ENCODE measurements at places on chromosomes 4 and X.

DNA sequence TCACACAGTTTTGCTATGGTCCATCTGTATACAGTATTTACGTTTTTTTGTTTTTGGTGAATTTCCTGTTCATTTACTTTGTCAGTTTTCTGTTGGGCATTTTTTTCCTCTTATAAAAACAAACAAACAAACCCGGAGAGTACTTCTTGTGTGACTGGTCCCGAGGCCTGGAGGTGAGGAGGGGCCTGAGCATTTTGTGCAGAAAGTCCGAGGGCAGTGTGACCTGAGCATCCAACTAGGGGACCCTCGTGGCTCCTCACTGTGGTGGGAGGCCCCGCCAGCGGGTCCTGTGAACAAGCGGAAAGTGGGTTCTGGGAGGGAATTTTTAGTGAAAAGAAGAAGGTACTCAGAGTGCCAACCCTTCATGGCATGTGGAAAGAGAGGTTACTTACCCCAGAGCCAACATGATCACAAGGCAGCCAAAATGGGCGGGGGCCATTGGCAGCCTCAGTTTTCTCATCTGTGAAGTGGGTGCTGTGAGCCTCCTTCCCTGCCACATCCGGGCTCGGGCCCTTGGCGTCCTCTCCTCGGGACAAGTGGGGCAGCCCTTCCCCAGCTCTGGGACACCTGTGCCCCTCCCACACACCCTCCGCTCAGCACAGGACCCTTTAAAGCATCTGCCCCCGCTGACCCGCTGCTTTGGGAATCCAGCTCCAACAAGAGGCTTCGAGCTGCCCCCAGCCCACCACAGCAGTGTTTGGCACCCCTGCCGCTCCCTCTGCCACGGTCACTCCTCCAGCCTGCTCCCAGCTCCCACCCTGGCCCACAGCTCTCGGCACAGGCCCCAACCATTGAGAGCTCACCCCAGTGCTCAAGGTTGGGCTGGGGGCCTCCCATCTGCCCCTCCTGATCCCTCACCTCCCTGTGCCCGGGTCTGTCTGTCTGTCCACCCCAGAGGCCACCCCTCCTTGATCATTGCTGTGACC lies 22.8 kb upstream of the GPR78 start:
- DNase-seq = no peak

DNA sequence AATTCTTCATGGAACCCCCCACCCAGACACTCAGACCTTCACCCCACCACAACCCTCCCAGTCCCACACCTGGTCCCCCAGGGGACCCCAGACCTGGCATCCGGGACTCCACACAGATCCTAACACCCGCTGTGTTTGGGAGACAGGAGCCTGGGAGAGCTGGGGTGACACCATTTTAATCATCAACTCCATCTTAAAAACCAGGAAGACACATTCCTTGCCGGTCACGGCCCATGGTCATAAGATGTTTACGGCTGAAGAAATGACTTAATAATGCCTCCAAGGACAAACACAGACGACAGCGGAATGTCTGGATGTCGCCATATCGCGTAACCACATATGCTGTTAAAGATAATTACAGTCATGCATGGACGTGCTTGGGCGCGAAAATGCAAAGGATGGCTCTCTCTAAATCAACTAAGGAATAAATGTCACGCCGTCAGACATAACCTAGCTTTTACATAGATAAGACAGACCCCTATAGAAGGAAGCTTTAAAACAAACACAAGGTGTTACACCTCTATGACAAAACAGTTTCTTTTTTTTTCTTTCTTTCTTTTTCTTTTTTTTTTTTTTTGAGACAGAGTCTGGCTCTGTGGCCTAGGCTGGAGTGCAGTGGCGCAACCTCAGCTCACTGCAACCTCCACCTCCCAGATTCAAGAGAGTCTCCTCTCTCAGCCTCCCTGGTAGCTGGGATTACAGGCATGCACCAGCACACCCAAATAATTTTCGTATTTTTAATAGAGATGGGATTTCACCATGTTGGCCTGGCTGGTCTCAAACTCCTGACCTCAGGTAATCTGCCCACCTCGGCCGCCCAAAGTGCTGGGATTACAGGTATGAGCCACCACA lies 2.1 kb upstream of the DHRSX start:
- no peak for DNase-seq

- no peak for DNase-seq
These were observed 11.1 kb downstream of the TCEANC start for GRCh38 chrX:13664020-13664419.

GRCh38 chrX:108022491-108023089 lies 22.3 kb upstream of the VSIG1 start:
- DNase-seq = peak; percentile 2

DNA sequence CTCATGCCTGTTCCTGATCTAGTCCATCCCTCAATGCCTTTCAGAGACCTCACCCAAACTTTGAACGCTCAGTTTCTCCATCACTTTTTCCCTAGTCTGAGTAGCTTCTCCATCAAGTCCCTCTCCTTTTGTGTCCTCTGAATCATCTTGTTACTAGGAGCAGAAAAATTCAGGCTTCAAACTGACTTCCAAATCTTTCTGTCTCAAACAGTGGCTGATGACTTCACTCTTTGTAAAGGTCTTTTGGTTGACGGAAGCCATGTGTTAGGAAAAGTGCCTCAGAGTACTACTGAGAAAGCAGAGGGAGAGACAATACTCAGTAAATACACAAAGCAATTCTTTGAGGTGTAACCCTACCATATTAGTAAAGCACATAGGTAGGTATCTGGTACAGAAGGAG lies 65.7 kb upstream of the CAMK2D start:
- no peak for DNase-seq

GRCh38 chr4:24917076-24917856 lies 4.4 kb upstream of the CCDC149 start:
- no peak for DNase-seq

DNA sequence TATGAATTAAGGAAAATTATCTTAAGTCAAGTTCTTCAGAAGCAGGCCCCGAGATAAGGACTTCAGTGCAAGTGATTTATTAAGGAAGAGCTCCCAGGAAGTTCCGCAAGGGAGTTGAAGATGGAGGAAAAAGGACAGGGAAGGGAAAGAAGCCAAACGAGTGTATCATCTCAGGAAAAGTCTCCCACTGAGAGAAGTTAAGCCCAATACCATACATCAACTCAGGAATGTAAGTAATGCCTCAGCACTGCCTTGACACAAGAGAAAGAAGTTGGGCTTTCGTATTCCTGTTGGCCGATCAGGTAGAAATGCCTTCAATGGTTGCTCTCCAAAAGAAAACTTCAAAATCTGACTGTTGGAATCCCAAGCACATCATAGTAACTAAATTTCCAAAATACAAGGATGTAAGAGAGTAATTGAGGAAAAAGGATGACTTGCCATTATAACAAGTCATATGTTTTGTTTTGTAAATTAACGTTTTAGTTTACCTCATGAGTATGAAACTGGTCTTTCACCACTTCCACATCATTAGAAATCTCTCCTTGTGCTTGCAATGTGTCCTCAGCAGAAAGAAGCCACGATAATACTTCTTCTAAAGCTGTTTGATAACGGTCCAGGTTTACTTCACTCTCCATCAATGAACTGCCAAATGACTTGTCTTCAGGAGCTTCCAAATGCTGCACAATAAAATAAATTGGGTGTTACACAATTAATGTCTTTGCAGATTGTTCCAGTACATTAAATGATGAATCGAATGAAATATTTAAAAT lies 566.7 kb downstream of the DMD start:
- DNase-seq = no peak

DNA sequence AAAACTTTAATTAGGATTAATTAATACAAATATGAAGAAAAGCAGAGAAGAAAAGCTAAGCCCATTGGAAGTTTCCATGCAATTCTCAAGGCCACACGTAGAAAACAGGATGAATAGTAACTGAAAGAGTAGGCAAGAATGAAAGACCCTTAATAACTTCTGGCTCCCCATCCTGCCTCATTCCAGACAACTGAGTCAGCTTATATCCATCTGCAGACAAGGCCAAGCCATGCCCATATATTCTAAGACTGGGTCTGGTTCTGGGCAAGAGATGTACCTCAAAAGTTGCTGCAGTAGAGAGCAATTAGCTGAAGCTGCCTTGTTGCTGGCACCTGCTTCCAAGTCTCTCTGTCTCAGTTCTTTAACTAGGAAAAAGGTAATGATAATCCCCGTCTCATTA lies 244.1 kb downstream of the GPC3 start:
- no peak for DNase-seq

DNA sequence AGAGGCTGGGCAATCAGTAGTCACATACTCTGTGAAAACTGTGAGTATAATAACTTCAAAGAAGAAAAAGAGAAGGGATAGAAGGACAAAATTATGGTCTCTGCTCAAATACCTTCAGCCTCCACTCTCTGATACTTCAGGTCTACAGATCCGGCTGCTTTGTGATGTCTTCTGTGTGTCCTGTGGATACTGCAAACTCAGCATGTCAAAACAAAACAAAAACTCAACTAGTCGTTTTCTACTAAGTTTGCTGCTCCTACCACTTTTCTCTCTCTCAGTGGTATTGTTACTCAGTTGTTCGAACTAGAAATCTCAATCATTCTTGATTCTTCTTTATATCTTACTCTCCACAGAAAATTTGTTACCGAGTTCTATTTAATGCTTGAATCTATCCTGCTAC lies 202.4 kb upstream of the ANK2 start:
- no peak for DNase-seq

GRCh38 chr4:90002441-90003062 lies 107.9 kb downstream of the MMRN1 start:
- DNase-seq = no peak

DNA sequence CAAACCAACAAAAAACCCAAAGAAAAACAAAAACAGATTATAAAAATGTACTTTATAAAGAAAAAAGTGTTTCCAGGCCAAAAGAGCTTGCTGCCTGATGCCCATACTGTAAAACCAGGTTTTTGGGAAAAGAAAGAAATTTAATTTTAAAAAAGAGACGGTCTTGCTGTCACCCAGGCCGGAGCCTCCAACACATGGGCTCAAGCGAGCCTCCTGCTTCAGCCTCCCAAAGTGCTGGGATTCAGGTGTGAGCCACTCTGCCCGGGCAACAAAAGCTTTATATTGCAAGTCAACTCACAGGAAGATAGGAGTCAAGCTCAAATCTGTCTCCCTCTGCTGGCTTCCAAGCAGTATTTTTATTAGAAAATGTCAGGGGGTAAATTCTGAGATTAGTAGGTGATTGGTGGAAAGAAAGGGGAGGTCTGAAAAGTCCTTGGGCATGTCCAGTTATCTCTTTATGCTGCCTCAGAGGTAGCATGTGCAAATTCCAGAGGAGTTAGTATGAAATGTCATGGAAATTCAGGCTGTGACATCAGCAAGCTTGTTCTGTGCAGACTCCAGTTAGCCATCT lies 39.4 kb downstream of the MGST2 start:
- DNase-seq = peak; percentile 10

DNA sequence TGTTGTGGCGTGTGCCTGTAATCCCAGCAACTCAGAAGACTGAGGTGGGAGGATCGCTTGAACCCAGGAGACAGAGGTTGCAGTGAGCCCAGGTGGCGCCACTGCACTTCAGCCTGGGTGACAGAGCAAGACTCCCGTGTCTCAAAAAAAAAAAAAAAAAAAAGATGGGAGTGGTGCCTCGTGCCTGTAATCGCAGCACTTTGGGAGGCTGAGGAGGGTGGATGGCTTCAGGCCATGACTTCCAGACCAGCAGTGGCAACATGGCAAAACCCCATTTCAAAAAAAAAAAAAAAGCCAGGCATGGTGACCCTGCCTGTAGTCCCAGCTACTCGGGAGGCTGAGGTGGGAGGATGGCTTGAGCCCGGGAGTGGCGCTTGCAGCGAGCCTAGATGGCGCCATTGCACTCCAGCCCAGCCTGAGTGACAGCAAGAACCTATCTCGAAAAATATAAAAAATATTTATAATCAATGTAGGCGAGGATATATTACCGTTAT lies 27.0 kb downstream of the EIF2S3 start:
- peak; percentile 72 for DNase-seq

GRCh38 chr4:73434311-73434710 lies 1.7 kb upstream of the AFP start:
- no peak for DNase-seq

DNA sequence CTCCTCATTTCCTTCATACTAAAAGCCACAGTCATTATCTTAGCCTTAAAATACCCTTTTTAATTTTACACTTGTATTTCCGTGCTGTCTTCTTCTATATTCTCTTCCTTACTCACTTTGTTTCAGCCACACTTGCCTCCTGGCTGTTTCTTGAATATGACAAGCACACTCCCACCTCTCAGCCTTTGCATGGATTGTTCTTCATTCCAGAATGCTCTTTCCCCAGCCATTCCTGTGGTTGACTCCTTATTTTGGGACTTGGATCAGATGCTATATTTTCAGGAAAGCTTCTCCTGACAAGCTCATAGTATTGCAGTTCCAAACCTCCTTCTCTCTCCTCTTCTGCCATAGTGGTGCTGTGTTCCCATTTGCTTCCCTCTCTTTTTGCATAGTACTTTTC lies 291.3 kb downstream of the PDHA2 start:
- DNase-seq = no peak

DNA sequence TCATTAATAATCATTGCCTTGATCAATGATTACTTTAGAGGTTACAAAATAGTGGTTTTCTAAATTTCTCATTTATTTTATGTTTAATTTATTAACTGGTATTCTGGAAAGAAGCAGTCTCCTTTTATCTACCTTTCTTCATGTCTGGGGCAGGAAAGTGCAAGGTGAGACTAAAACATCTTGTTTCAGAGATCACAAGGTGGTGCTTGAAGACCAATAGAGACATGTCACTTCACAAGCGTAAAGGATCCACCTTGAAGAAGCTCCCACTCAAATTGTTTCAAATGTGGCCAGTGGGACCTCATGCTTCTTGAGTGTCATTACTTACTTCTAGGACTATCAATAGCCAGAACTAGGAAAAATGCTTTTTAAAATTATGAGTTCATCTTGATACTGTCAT lies 1568.7 kb downstream of the RPA4 start:
- DNase-seq = no peak

DNA sequence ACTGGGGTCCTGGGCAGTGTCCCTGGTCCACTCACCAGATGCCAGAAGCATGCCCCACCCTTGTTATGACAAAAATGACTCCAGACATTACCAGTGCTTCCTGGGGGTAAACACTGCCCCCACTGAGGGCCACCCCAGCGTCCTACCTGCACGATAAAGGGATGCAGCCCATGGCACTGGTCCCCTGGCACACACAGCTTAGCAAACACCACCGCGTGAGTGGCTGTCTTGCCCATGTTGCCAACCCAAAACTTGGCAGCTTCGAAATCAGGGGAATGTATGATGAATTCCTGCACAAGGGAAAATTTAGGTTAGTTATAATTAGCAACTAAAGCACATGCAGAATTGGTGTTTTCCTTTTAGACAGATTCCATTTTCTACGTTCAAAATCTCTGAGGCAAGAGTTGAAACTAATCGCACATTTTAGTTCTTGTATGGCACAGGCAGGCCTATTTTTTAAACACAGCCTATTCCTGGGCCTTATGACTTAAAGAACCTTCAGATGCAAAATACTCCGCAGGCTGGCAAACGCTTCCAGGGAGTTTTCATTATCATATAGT lies 30.4 kb downstream of the ACOX3 start:
- no peak for DNase-seq

GRCh38 chr4:129614611-129615010 lies 518.7 kb downstream of the C4orf33 start:
- DNase-seq = no peak

GRCh38 chrX:85573801-85574200 lies 194.3 kb upstream of the POF1B start:
- DNase-seq = peak; percentile 61
